ENCODE measurements at places on chromosomes 1 and 21.
A peak's percentile ranks its signal among the peaks of the same experiment; 100 is the strongest.

DNA sequence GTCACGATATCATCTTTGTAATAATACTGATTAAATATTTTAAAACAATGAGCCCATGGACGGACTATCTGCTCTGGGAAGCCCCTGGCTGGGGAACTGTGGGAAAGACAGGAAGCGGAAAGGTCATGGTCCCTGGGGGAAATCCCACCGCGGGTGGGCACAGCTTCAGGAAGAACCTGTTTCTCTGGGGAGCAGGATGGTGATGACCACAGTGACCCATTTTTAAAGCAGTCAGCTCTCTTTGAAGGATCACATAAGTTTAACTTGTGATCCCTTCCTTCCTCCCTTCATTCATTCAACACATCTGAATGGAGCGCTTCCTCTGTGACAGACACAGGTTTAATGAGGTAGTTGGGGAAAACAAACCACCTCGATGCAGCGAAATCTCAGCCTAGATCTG is 73.0 kb downstream of the DHRS3 start:
- DNase-seq = no peak

DNA sequence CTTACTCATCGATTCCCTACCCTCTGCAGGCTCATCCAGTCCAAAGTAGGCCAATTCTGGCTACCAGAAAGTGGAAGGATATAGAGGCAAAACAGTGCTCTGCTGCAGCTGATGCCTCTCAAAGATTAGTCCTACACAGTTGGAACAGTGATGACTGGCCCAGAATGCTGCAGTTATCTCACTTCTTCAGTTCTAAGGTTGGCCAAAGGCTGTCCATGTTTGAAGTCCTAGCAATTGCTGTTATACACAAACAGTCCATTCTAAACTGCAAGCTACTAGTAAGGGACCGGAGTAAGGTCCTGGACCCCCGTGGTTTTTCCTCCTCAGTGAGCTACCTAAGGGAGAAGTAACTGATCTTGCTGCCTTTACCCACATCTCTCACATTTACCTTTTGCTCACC is 129.1 kb upstream of the NRIP1 start:
- DNase-seq = no peak

- DNase-seq = no peak
Observed at GRCh38 chr1:213689260-213689659, 298.5 kb upstream of the PROX1 start.

DNA sequence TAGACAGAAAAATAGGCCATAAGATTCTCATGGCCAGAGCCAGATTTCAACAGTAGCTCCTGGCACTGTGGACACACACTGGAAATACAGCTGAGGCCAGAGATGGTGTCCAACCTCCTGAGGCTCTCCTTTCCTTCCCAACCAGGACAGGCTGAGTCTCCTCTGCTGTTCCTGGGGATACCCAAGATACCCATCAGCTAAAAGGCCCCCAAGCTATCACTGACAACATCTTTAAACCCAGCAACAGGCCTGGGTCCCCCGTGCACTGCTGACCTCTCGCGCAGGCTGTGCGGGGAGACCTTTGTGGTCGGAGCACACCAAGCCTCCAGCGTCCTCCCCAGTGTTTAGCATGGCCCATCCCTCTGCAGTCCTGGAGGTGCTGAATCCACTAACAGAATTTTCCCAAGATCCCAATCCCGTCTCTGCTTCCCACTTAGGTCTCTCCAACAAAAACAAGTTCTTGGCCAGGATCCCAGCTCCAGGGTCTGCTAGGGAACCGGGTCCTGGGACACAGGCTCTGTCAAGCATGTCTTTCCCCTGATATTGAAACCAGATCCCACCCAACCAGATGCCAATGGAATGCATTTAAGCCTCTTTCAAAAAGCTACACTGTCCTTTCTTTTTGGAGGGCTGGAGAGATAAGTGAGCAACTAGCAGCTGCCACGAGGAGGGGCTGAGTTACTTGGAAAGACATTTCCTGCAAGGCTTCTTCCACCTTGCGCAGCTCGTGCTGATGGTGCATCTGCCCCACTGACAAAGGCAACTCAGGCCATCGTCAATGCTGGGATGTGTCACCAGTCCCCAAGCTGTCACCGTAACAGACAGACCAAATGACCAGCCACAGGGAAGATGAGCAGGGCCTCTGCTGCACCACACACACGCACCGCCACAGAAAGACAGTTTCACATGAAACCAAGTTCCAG is 73.2 kb downstream of the BCAR3 start:
- DNase-seq = peak; percentile 28

DNA sequence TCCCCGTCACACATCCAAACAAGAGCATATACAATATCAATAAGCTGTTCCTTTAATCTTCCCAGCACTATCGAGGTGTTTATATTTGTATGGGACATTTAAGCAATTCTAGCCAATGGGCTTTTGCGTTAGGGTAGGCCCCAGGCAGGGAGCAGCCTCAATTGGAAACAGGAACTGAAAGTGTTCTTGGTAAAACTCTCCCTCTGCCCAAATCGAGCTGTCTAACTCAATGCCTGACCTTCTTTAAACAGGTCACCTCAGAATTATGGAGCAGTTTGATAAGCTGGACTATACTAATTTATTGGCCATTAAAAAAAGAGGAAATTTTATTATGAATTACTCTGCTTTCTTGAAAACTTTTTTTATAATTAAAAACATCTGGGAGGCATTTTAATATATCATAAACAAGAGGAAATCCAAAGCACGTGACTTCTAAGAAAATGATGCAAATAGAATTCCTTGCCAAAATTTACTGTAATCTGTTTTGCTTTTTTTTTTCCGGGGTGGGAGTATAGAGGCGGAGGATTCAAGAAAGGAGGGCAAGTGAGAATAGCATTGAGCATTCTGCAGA is 498.1 kb downstream of the LMO4 start:
- no peak for DNase-seq

DNA sequence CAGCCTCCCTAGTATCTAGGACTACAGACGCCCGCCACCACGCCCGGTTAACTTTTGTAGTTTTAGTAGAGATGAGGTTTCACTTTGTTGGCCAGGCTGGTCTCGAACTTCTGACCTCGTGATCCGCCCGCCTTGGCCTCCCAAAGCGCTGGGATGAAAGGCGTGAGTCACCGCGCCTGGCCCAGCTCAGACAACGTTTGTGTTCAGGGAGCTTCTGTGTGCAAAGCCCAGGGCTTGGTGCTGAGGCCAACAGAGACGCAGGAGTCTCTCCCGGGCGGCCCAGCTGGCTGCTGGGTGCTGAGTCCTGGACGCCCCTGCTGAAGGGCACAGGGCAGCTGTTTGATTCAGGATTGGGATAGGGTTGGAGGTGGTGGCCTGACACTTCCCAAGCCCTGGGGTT is 3.0 kb downstream of the PRKCZ start:
- DNase-seq = no peak

DNA sequence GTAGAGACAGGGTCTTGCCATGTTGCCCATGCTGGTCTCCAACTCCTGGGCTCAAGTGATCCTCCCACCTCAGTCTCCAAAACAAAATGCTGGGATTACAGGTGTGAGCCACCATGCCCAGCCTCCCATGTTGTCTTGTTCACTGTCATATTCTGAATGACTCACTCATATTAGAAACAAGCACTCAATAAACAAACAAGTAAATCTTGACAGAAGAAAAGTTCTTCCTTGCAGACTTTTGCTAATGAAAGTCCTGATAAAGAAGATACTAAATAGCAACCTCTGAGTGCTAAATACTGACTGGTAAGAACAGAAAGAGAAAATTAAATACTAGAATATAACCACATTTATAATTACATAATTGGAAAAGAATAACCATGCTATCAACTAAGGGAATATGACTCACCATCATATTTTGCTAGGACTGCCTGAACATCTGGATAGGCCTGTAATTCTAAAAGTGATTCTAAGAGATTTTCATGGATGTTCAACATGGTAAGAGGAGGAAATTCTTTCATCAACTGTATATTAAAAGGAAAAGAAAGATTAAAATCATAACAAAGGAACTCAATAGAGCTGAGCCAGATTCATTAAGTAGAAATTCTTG is 37.3 kb downstream of the ST7L start:
- DNase-seq = no peak

- DNase-seq = no peak
Observed at GRCh38 chr1:211261229-211261628, 2.1 kb downstream of the RCOR3 start.

GRCh38 chr21:38800924-38801744 is 4.6 kb upstream of the ETS2 start:
- no peak for DNase-seq

DNA sequence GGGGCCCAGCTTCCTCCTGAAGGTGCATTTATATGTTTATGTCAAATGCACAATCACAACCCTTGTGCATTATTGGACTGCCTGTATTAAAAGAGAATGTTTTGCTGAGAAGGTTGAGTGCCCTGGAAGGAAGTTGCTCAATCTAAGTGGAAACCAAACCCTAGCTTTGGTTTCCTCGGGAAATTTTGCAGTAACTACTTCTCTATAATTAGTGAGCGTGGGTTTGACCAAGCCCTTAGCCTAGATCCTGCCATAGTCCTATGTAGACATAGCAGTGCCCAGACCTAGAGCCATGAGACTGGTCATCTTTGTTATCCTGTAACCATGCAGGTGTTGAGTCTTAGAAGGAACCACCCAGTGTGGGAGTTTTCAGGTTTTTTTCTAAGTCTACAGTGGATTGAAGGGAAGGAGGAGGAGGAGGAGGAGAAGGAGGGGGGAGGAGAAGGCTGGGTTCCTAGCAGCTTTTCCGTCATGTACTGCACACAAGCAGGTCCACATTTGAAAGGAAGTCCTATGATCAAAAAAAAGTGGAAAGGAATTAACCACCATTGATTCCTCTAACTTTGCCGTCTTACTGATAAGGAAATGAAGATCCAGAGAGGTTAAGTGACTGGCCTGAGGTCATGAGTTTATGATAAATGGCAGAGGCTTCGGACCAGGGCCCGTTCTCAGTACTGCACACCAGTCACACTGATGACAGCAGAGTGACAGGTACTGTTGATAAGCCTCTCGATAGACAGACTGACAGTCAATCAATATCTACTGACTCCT is 72.2 kb upstream of the LYST start:
- DNase-seq = no peak

DNA sequence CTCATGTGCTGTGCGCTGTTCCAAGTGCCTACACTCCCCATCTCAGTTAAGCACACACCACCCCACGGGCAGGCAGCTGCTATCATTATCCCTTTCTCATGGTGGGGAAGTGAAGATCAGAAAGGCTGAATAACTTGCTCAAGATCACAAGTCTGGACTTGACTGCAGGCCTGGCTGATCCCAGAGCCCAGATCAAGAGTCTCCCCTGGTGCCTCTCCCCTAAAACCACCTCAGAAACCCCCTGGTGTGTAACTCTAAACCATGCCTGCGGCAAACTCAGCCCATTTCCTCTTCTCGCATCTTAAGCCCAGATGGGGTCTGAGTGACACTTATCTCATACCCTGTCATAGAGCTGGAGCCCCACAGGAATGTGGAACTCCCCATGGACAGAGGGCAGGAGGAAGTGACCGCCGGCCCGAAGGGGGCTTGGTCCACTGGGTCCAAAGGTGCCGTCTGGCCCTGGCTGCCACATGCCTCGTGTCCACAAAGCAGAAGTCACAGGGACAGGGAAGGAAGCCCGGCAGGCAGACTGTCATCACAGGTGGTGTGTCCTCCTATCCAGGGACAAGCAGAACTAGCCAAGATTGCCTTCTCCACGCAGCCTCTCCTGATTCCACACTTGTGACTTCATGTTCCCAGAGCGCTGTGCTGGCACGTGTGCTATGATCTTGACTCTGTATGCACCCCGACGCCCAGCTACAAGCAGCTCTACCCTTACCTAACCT is 92.1 kb downstream of the SYF2 start:
- no peak for DNase-seq

GRCh38 chr1:245677461-245678240 is 522.9 kb downstream of the KIF26B start:
- no peak for DNase-seq

- peak; percentile 92 for DNase-seq
Observed at GRCh38 chr1:41338820-41339219, 22.4 kb upstream of the FOXO6 start.

- no peak for DNase-seq
Observed at GRCh38 chr21:45374826-45375455, 30.0 kb upstream of the COL18A1 start.

DNA sequence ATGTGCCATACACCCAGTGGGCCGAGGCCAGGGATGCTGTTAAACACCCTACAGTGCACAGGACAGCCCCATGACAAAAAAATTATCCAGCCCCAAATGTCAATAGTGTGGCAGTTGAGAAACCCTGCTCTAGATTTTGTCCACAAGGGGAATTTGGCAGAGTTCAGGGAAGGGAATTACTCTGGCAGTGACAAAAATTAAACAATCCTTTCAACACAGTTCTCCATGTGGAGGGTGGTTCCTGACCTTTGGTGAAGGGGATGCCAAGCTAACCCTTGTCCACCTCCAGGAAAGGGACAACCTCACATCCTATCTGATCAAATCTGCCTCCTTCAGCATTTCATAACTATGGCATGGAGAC is 28.4 kb upstream of the CD84 start:
- no peak for DNase-seq

DNA sequence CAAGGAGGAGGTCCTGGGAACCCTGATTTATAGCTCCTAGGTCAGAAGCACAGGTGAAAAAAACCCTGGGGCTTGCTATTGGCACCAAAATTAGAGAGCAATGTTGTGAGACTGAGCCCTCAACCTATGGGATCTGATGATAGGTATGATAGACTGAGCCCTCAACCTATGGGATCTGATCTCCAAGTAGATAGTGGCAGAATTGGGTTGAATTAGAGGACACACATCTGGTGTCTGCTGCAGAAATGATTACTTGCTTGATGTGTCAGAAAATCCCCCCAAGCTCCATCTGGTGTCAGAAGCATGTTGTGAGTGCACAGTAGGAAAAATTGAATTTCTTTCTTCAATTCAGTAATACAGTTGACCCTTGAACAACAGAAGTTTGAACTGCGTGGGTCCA is 62.4 kb downstream of the MAP3K21 start:
- DNase-seq = peak; percentile 76

- DNase-seq = no peak
Observed at GRCh38 chr1:202107801-202108731, 14.7 kb upstream of the GPR37L1 start.

DNA sequence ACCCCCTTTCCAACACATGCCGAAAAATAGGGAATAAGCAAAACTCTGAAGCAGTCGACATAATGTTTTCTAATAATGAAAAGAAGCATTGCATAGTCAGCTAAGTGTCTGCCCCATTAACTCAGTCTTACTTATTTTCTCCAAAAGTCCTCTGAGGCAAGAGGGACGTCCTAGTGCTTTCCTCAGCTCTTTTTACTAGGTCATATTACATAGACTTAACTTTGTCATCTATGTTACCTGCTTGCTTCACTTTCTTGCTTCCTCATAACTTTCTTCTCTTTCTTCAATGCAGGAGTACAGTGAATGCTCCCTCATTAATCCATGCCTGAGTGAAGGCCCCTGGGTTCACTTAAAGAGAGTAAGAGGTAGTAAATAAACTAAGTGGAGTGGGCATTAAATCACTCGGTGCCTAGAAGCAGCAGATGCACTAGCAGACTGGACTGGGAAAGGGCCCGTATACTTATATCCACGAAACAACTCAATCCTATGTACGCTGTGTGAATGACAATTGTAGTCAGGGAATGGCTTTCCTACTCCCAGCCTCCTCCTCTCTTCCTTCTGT is 210.5 kb upstream of the SPAG17 start:
- no peak for DNase-seq

All from DMS 273 treated with DMSO at 0.1 percent for 48 hours (cell line).